ENCODE measurements at places on chromosomes 16 and 17. TPM values are rescaled to one million over a fixed set of nuclear protein-coding genes. Genes with fewer than 3 reads are reported as not detected.

Gene ZSCAN32
- 11.9 TPM for total RNA-seq

Gene CNTNAP4
- total RNA-seq, result not detected

Gene CACNG1
- not detected for total RNA-seq

Gene KRTAP4-6
- not detected for total RNA-seq

Gene MYOCD
- 5.2 TPM for total RNA-seq

Gene ACAP1
- 0.09 TPM for total RNA-seq

Gene TTYH2
- total RNA-seq, result 3.6 TPM

Gene ZFPM1
- total RNA-seq, result 3.9 TPM

Gene ZNF646
- total RNA-seq, result 16.3 TPM

Gene NAGPA
- total RNA-seq, result 25.8 TPM

Gene CRYM
- total RNA-seq, result 0.51 TPM

Gene CREBBP
- 19.3 TPM for total RNA-seq

Gene MYH11
- total RNA-seq, result under 0.01 TPM

Gene CCL17
- not detected for total RNA-seq

Gene SLC5A10
- total RNA-seq, result not detected
